Aorta (tissue), 5 donors: ENCODE measurements at places on chromosomes 11 and 22. TPM values are rescaled to one million over a fixed set of nuclear protein-coding genes. Genes with fewer than 3 reads are reported as not detected.

MMP12 gene
- polyA plus RNA-seq: not detected

GRAP2 gene
- polyA plus RNA-seq: 0.05 TPM

GRCh38 chr11:95147364-95147905 is 57.8 kb downstream of the ENDOD1 start:
- no peak for DNase-seq

DNA sequence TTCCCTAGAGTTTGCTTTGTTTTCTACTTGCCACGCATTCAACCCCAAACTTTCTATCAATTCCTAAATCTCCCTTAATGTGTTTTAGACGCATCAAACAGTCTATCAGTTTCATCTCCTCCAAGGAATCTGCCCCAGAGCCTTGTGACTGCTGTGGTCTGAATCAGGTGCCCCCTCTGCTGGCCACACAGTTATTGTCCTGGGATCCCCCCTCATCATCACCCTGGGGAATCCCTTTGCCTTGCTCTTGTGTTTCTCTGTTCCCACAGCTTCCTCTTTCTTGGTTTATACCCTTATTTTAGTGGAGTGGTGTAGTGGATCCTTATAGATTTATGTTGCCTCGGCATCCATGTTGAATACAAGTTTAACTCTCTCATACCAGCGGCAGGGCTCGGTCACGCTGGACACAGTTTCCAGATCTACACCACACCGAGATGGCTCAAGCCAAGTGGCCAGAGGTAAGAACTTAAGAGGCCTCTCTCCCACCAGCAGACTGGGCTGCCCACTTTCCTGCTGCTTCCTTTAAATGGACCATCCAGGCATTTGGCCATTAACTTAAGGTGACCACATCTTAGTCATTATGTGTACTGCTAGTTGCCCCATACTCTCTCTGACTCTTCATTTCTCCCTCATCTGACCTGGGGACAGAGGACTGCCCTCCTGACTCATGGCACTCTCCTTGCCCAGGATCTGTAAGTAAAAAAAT is 8.2 kb downstream of the UPB1 start:
- DNase-seq: peak; percentile 85

DNA sequence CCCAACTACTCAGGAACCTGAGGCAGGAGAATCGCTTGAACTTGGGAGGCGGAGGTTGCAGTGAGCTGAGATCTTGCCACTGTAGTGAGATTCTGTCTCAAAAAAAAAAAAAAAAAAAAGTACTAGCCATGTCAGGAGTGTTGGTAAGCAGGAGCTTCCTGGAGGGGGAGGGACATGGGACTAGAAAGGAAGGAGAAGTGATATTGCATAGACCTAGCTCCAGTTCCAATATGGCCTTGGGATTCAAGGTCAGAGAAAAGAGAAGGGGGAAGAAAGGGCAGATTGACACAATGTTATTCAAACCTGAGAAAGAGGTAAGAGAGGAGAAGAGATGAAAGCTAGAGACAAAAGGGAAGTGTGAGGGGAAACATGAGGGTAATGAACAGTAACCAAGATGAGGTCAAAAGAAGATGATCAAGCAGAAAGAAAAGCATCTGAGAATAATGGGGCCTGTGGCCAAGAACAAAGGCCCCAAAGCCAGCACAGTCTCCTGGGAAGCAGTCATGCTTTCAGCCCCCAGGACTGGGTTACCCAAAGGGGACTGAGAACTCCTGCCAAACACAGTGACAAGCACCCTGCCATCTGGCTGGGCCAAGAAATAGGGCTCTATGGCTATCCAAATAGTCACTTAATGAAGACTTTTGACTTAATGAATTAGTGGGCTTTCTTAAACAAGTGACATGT is 51.7 kb upstream of the FTH1 start:
- no peak for DNase-seq

DNA sequence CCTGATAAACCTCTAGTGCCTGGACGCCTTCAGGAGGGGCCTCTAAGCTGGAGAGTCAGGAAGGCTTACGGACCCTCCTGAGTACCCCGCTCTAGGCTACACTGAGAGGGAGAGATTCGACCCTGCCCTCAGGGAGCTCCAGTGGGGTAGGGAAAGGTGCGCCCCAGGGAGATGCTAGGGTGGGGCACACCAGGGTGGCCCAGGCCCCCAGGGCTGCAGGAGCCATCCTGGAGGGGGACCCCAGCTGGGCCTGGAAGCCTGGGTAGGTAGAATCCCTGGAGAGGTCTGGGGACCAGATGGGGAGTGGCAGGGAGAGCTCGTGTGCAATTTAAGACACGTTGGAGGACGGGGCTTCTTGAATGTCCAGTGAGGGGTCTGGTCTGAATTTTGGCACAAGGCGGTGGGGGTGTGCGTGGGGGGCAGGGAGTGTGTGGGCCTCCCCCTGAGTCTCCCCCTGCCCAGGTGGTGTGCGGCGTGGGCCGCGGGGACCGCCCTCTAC is 4.7 kb downstream of the CARNS1 start:
- DNase-seq: no peak

- DNase-seq: no peak
Observed at GRCh38 chr22:22770280-22770871, 117.2 kb upstream of the IGLL5 start.

FAM181B gene
- 1.8 TPM for polyA plus RNA-seq

DNA sequence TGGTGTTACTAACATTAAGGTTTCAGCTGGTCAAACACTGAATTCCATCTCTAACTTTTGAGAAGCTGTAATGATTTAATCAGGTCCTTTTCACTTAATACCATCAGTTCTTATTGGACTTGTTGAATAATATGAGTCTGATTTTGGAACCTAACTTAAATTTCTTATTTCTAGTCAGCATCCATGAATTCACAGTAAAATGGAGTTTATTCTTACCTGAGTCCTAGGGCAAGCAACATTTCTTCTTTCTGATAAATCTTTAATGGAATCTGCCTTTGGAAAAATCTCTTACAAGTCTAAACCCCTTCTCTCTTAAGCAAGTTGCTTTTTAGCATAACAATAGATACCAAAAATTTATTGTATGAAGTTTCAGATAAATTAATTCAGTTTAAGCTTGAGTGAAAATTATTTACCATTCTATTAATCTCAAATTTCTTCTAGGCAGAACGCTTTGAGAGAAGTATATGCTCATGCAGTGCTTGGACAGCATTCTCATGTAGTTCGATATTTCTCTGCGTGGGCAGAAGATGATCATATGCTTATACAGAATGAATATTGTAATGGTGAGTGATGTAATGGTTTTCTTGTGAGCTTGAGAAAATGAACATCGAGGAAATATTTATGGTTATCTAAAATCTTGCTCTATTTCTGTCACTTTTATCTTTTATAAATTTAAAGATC is 3.4 kb downstream of the WEE1 start:
- DNase-seq: no peak

DNA sequence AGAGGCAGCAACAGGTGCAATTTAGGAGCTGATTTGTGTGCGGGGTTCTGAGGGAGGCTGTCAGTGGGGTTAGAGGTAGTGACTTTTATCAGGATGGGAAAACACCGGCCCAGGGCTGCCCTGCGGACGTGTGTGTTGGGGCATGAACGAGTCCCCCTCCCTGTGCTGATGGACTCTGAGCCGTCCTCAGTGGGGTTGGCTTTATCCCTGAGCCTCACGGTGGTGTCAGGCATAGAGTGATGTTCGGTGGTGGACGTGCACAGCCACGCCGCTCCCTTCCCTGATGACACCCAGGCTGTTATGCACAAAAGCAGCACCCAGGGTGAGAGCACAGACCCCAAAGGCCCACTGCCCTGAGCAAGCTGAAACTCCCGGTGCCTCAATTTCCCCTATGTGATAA is 809.1 kb downstream of the BRD1 start:
- peak; percentile 65 for DNase-seq

DNA sequence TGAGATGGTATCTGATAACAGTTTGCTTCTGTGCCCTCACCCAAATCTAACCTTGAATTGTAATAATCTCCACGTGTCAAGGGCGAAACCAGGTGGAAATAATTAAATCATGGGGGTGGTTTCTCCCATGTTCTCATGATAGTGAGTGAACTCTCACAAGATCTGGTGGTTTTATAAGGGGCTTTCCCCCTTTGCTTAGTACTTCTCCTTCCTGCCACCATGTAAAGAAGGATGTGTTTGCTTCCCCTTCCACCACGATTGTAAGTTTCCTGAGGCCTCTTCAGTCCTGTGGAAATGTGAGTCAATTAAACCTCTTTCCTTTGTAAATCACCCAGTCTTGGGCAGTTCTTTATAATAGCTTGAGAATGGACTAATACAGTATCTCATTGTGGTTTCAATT is 8.5 kb upstream of the OVCH2 start:
- DNase-seq: no peak

- DNase-seq: no peak
Observed at GRCh38 chr11:134592391-134592990, 180.4 kb upstream of the B3GAT1 start.

GRCh38 chr11:45933131-45933831 is 10.8 kb downstream of the LARGE2 start:
- DNase-seq: no peak

- DNase-seq: peak; percentile 61
Observed at GRCh38 chr11:117535201-117535849, 207.7 kb downstream of the CEP164 start.

POU2AF2 gene
- polyA plus RNA-seq: not detected

FAM111B gene
- 0.25 TPM for polyA plus RNA-seq

DNA sequence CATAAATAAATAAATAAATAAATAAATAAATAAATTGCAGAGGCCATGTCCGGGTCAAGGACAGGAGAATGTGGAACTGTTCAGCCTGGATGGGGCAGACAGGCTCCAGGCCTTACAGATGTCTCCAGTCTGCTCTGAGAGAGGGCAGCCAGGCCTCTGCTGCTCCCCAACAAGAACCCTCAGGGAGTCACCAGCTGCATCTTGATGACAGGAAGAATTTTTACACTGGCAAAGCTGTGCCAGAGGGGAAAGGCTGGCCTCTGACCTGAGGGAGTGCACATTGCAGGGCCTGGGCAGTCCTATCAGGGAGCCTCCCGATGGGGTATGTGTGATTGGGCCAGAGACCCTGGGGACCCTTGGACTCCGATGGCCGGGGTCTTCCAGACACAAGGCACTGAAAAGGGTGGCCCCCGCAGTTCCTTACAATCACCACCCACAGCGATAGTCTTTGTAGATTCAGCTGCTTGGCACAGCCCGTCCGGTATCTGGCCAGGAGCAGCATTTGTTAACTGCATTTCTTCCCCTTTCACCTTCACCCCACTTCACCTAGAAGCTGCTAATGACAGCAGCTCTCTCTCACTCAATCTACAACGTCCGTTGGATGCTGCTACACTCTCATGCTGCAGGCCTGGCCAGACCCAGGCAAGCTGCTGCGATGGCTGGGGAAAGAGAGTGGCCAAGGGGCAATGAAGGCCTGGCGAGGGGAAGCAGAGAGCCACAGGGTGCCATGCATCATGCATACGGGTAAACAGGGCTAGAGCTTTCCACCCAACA is 8.1 kb downstream of the MOGAT2 start:
- no peak for DNase-seq

CLMP gene
- polyA plus RNA-seq: 23.8 TPM

GRCh38 chr11:66326261-66327111 is 9.6 kb upstream of the CD248 start:
- no peak for DNase-seq

SPCS2 gene
- polyA plus RNA-seq: 78.1 TPM

GRIA4 gene
- polyA plus RNA-seq: not detected

- DNase-seq: peak; percentile 92
Observed at GRCh38 chr11:64759722-64760719, at the start of gene PYGM. Gene PYGM, minus strand, starts transcription at chr11:64759974. Its CDS starts 76 bp downstream, at chr11:64759898.

DNA sequence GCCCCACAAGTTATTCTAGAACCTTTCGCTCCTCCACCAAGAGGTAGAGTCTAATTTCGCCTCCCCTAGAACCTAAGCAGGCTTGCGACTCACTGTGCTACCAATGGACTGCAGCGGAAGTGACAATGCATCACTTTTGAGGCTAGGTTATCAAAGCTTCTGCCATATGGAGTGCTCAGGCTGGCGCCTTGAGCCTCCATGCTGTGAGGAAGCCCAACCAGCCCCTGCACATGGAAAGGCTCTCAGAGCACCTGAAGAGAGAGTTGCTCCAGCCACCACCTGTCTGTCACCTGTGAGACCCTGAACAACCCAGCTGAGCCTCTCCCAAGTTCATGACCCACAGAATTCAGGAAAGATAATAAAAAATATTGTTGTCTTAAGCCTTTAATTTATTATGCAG is 29.3 kb upstream of the CBX7 start:
- no peak for DNase-seq

- DNase-seq: no peak
Observed at GRCh38 chr11:14956111-14956510, 16.0 kb downstream of the CALCA start.

TRIM49 gene
- not detected for polyA plus RNA-seq

DNA sequence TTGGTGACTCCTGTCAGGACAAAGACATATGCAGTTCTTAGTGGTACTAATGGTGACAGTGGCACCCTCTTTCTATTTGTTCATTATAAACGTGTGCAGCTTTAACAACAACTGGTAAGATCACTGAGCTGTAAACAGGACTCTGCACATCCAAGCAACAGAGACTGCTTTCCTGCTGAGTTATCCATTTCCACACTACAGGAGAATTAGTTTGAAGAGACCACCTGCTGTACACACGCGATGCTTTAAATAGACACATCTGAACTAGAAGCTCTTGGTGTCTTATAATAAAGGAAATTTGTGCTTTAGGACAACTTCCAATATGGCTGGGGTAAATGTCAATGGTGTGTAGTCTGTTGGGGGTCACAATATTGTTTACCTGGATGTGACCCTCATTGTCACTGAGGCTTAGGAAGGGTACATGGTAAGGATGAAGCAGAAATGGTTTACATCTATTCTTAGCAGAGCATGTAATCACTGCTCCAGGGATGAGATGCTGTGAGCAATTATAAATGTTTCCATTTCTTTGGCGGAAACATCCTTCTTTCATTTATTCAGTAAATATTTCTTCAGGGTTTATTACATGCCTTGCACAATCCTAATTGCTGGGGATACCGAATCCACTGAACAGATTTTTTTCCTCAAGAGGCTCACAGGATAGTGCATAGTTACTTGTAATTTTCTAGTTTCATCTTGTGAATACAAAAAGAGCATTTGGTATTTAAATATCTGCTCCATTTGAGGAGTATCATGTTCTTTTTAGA is 354.0 kb upstream of the CCDC90B start:
- no peak for DNase-seq

OR5B21 gene
- polyA plus RNA-seq: not detected

DNA sequence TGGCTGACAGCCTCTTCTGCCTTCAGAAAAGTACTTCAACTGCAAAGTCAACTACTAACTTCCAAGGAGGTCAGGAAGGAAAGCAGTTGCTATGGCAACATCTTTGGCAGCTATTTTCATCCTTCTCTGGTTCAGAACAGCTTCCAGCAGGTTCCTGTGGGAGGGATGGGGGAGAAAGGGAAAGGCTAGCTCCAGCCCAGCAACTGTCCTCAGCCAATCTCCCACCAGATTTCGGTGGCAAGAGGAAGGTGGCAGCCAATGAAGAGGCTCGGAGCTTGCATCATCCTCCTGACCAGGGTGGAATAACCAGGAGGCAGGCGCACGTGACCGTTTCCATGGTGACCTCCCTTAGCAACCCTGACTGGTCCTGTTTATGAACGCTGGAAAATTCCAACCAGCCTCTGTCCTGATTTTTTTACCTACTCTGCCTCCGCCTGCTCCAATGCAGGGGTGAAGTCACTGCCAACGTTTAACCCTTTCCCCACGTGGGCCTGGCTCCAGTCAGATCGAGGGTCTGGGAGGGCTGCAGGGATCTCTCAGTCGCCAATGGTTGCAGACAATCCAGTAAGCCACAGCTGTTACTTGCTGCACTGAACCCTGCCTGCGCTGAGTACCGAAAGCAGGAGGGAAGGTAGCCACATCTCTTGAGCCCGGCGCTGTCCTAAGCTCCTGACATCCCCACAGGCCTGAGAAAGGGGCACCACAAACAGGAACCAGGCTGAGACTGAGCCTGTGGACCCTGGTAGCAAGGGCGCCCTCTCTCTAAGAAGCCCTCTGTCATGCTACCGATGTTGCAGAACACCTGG is 11.2 kb upstream of the MALAT1 start:
- peak; percentile 99 for DNase-seq
